Thymus (tissue), 14 donors: ENCODE measurements at places on chromosomes 6 and 20.

DNA sequence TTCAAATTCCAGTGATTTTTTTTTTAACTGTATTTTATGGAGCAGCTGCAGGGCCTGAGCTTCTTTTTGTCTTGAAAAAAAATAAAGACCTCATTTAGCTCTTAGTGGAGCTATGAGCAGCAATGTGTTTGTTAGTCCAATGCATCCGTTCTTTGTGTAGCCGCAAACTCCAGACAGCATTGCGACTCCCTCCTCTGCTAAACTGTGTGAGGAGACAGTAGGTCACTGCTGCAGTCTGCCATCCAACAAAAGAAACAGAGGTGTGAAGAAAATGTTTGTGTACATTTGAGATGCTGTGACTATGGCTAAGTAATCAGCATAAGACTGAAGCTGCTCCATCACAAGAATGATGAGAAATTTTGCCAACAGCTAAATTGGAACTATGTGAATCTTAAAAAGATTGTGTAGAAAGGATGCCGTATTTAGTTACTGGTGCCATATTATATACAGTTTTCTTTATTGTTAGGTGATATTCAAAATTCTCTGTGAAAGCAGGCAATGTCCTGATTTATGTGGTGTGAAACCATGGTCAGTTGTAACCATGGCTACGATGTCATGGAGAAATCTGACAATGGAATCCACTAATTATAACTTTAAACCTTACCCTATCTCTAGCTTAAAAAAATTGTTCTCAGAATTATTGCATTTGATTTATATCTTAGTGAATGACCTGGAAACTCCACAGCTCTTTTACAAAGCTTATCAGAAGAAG, 428.8 kb upstream of the EPHA7 start:
- no peak for DNase-seq

GRCh38 chr6:144879436-144879835, 594.3 kb downstream of the UTRN start:
- no peak for DNase-seq

DNA sequence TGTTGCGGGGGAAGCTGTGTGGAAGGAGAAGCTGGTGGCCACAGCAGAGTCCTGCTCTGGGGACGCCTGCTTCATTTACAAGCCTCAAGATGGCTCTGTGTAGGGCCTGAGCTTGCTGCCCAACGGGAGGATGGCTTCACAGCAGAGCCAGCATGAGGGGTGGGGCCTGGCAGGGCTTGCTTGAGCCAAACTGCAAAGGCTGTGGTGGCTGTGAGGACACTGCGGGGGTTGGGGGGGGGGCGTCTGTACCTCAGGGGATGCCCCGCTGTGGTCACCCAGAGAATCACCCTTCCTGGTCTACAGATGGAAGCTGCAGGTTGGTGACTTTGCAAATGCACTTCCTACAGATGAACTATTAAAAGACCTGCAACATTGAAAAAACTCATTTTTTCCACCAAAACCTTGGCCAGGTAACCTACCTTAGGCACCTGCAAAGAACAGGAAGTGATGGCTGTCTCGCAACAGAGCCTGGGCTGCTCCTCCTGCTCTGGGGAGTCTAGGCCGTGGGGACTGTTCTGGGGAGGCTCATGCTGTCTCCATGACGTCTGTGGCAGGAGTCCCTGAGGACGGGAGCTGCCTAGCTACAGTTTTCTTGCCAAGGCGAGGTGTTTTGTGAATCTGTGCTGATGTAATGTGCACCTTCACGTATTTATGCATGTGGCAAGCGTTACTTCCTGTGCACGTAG, 7.3 kb downstream of the NPBWR2 start:
- no peak for DNase-seq

GRCh38 chr20:62860924-62861691, 514 bp downstream of the TCFL5 start:
- DNase-seq, result peak; percentile 32

- no peak for DNase-seq
Measured at GRCh38 chr6:139820210-139820609, 445.8 kb upstream of the CITED2 start.

- no peak for DNase-seq
Measured at GRCh38 chr6:136090929-136091328, 159.2 kb downstream of the MTFR2 start.

- no peak for DNase-seq
Measured at GRCh38 chr6:13712599-13712898, 914 bp upstream of the RANBP9 start.

DNA sequence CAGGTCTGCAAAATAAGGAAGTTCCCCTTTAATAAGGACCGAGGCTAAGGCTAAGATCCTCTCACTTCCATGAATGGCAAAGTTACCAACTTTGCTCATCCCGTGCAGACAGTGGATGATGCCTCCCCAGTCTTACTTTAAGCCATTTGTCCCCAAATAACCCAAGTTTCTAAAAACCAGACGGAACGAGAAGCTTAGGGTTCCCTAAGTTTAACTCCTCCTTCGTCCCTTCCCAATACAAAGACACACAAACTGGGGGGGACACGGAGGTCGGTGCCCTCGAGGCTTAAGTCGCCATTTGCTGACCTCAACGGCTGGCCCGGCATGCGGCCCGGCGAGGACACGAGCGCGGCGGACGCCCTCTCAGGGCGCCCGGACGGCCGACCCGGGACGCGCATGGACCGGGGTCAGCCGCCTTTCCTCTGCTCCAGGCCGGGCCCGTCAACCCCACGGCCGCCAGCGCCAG, 527 bp downstream of the FBXO30 start:
- DNase-seq, result peak; percentile 30

DNA sequence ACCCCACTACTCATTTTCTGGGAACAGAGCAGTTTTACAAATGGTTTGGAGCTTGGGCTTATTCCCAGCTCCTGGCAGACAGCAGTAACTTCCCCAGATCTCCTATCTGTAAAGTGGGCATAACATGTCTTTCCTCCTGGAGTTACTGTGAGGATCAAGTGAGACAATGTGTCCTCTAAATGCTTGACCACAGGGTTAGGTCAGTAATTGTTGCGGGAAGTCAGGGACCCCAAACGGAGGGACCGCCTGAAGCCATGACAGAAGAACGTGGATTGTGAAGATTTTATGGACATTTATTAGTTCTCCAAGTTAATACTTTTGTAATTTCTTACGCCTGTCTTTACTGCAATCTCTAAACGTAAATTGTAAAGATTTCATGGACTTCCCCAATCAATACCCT, 15.3 kb upstream of the ZNFX1 start:
- DNase-seq, result no peak
